Naive thymus-derived CD4-positive, alpha-beta T cell (primary cell): ENCODE measurements at places on chromosomes 3 and 15. TPM values are rescaled to one million over a fixed set of nuclear protein-coding genes. Genes with fewer than 3 reads are reported as not detected.

DNA sequence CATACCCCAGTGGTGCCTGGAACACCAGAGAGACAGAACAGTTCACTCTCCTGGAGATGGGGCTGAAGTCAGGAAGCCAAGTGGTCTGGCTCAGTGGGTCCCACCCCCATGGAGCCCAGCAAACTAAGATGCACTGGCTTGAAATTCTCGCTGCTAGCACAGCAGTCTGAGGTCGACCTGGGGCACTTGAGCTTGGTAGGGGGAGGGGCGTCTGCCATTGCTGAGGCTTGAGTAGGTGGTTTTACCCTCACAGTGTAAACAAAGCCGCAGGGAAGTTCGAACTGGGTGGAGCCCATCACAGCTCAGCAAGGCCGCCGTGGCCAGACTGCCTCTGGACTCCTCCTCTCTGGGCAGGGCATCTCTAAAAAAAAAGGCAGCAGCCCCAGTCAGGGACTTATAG, 272.0 kb downstream of the KLF13 start:
- no peaks in the 10 kb centered on the region for H3K27me3 ChIP-seq
- H3K4me1 ChIP-seq, result no peaks in the 10 kb centered on the region
- no peak overlapping the region for H3K27ac ChIP-seq
- H3K36me3 ChIP-seq, result no peaks in the 10 kb centered on the region
- DNase-seq, result no peak

DNA sequence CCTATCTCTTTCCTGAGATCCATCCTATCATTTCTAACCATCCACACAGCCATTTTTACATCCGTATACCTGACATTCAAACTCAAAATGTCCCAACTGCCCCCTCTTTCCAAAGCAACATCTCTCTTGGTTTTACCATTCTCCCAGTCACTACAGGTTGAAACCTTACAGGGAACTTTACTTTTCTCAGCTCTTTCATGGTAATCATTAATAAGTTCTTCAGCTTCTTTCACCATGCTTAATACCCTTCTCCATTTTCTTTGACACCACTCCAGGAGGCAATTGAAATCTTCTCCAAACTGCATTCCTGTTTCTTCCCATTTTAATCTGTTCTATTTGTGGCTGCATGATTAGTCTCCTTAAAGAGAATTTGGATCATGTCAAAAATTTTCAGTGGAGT, 352.5 kb downstream of the GAP43 start:
- H3K27me3 ChIP-seq, result no peaks in the 10 kb centered on the region
- no peaks in the 10 kb centered on the region for H3K4me1 ChIP-seq
- no peaks in the 10 kb centered on the region for H3K36me3 ChIP-seq
- DNase-seq, result no peak

GRCh38 chr3:142732066-142732465, 8.2 kb downstream of the TRPC1 start:
- no peak for DNase-seq
- no peaks in the 10 kb centered on the region for H3K4me1 ChIP-seq
- no peak overlapping the region for H3K4me3 ChIP-seq

DNA sequence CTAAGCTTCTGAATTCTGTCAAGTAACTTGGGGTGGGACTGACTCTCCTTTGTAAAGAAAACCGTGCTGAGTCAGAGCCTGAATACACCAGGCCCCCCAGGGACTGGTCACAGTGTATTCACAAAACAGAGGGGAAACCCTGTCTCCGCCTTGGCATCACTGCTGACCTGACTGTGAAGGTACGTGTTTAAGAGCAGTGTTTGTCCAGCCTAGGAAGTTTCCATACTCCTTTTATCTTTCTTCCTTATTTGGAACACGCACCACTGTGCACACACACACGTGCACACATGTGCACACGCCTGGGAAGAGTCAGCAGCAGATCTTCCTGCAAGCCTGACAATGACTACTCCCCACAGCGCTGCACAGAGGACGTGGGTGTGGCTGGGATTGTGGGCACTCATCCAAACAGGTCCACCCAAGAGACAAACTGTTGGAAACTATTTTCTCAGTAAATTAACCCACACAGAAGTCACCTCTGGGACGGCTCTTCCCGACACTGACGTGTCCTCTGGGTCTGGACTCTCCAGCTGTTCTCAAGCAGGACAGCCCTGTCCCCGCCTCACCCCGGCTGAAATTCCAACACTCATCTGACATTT, 87.7 kb downstream of the ATP10A start:
- peaks cover 15% of the 10 kb centered on the region for H3K4me1 ChIP-seq
- no peaks in the 10 kb centered on the region for H3K27me3 ChIP-seq
- no peak overlapping the region for H3K27ac ChIP-seq

DNA sequence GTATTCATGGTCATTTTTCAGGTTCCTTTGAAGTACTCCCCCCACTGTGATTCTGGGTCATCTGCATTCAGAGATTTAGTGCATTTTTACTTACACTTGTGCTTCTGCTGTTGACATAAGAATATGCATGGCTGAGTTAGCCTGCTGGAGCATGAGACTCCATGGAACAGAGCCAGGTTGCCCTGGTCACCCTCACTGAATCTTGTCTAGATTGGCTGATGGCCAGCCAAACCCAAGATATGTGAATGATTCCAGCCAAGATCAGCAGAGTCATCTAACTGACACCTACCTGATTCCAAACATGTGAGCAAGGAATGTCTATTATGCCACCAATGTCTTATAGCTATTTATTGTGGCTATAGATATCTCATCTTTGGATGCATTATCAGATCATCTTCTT, 25.1 kb downstream of the DTWD1 start:
- H3K4me1 ChIP-seq, result no peaks in the 10 kb centered on the region
- H3K4me3 ChIP-seq, result no peak overlapping the region
- H3K27me3 ChIP-seq, result no peaks in the 10 kb centered on the region
- no peak for DNase-seq
- H3K36me3 ChIP-seq, result no peaks in the 10 kb centered on the region

- H3K27me3 ChIP-seq, result no peaks in the 10 kb centered on the region
- no peak overlapping the region for H3K4me3 ChIP-seq
- no peak overlapping the region for H3K27ac ChIP-seq
- no peaks in the 10 kb centered on the region for H3K36me3 ChIP-seq
Observed at GRCh38 chr15:91522605-91523332, 330.7 kb upstream of the SLCO3A1 start.

DNA sequence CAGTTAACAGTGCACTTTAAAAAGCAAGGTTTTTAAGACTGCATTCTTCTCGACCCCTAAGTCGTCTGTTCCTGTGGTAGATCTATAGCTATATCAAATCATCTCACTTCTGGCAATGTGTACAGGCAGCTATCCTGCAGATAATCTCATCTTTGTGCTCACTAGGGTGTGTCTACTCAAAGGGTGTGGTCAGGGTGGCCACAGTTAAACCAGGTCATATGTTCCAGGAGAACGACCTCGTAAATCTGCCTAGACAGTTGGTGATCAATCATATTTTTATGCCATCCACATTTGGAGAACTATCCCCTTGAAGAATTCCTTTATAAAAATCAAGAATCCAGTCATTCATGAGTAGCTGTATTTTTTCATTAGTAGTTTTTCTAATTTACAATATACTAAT, 3.0 kb downstream of the VEPH1 start:
- H3K27me3 ChIP-seq, result no peaks in the 10 kb centered on the region
- no peaks in the 10 kb centered on the region for H3K36me3 ChIP-seq
- DNase-seq, result no peak
- H3K4me3 ChIP-seq, result no peak overlapping the region
- no peaks in the 10 kb centered on the region for H3K4me1 ChIP-seq

DNA sequence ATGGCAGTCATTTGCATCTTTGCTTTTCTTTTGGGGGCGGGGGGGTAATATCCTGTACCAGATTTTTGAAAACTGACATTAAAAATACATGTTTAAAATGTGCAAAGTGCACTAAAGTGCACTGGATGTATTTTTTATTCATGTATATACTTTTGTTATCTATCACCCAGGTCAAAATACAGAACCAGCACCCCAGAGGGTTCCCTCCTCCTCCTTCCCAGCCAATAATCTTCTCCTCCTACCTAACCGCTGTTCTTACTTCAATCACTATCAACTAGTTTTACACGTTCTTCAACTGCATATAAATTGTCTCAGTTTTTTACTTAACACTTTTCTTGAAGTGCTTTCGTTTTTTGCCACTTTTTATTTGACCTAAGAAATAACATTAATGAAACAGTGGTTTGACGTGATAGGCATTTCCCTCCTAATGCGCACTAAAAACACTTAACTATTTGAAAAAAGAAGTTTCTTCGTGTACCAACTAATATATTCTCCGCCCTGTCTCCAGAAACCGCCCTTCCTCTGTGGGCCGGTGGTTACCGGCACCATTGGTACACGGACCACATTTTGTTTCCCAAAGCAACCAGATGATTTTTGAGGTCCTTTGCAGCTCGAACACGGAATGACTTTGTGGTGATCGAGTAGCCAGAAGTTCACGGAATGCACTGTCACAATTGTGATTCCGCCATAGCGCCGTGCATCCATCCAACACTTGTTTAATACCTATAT, 836 bp upstream of the AKAP13 start:
- H3K36me3 ChIP-seq, result no peaks in the 10 kb centered on the region
- peak overlapping the region; percentile 62 for H3K4me3 ChIP-seq
- peak overlapping the region; percentile 79 for H3K27ac ChIP-seq
- peaks cover 23% of the 10 kb centered on the region for H3K4me1 ChIP-seq

GRCh38 chr3:105365081-105365390, 1.7 kb upstream of the ALCAM start:
- H3K27ac ChIP-seq, result no peak overlapping the region
- no peak for DNase-seq
- peaks cover 10% of the 10 kb centered on the region for H3K4me1 ChIP-seq
- H3K36me3 ChIP-seq, result no peaks in the 10 kb centered on the region
- no peak overlapping the region for H3K4me3 ChIP-seq
- H3K27me3 ChIP-seq, result no peaks in the 10 kb centered on the region

GRCh38 chr3:72036899-72037298, 252.0 kb upstream of the PROK2 start:
- H3K27ac ChIP-seq, result no peak overlapping the region
- DNase-seq, result no peak
- H3K27me3 ChIP-seq, result no peaks in the 10 kb centered on the region
- H3K4me3 ChIP-seq, result no peak overlapping the region

DNA sequence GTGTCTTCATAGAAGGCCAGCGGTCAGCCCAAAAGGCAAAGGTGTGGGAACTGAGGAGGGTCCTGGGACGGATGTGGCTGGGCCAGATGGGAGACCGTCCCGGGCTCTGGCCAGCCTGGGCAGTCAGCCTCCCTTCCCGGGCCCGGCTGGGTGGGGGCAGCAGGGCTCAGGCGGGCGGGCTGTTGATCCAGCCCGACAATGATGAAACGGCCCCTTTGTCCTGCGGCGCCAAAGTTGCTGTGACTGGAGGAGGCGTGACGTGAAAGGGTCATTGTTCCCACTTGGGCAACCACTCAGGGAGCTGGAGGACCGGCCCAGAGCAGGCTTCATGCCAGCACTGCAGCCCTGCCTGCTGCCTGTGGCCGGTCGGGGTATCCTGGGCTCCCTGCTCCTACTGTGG, 16.5 kb downstream of the DUSP7 start:
- H3K36me3 ChIP-seq, result no peaks in the 10 kb centered on the region
- DNase-seq, result no peak
- no peak overlapping the region for H3K27ac ChIP-seq
- no peaks in the 10 kb centered on the region for H3K4me1 ChIP-seq
- H3K27me3 ChIP-seq, result no peaks in the 10 kb centered on the region

The GOLGA6L4 gene
- 4.6 TPM for total RNA-seq

The ERICH6 gene
- 0.27 TPM for total RNA-seq

The GPR160 gene
- 7.5 TPM for total RNA-seq

The GOLGA8H gene
- 0.19 TPM for total RNA-seq

The PRRT3 gene
- total RNA-seq, result 10.8 TPM

The KCNMB3 gene
- 0.79 TPM for total RNA-seq

The LIPC gene
- total RNA-seq, result 0.83 TPM

The ZNF80 gene
- total RNA-seq, result 0.61 TPM

The ALG3 gene
- 22.6 TPM for total RNA-seq

The CSNK1G1 gene
- total RNA-seq, result 19.7 TPM

The HES1 gene
- 3.9 and 4.4 TPM in 2 replicates for total RNA-seq
